GM12892 (cell line): ENCODE measurements at places on chromosomes 7 and 10.

DNA sequence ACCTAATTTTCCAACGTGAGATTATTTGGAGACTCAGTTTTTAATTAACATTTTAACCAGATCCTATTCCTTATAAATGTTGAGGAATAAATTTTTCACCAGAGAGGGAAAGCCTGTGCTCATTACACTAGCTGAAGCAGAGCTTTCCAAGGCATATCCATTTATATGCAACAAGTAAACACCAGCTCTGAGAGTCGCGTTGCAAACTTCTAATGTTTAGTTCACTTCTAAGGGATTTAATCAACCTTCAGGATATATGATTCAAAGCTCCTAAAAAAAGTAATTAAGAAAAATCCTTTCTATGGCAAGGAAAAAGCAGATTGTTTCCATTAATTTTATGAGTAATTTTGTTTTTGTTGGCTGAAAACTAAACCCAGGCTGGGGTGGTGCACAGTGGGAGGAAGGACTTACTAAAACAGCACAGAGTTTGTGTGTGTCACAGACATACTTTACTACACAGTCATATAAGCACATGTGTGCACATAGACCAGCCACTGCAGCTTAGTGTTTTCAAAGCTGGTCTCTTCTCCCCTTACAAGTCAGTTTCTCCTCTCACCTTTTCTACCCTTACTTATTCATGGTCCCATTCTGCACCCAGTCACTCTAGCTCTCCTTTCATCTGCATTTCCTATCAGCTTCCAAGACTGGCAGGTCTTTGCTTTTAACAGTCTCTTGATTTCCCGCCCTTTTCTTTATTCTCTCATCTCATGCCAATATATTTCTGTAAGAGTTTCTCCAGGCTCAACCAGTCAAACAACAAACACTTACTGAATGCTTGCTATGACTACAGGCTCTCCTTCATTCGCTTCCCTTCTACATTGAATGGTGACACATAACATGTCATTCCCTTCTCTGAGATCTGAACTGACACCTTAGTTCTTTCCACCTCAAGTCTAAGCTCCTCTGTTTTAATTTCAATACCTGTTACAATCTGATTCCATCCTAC is 81.1 kb upstream of the FZD1 start:
- no peak for DNase-seq

GRCh38 chr7:137342828-137343261 is 688 bp downstream of the PTN start:
- DNase-seq = no peak

DNA sequence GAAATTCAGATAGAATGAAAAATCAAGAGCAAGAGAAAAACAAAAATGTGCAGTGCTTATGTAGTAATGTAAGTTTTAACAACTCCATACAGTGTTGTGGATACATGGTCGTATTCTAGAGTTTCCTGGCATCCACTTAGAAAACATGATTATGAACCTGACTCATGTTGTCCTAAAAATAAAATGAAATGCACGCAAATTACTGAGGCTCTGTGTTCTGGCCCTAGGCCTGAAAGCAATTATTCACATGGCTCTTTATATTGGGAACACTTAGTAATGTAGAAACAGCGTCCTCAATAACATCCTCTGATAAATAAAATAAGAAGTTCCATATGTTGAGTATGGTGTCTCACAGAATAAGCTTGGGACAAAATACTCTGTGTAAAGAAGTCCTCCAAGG is 200.2 kb upstream of the SEMA3E start:
- no peak for DNase-seq

DNA sequence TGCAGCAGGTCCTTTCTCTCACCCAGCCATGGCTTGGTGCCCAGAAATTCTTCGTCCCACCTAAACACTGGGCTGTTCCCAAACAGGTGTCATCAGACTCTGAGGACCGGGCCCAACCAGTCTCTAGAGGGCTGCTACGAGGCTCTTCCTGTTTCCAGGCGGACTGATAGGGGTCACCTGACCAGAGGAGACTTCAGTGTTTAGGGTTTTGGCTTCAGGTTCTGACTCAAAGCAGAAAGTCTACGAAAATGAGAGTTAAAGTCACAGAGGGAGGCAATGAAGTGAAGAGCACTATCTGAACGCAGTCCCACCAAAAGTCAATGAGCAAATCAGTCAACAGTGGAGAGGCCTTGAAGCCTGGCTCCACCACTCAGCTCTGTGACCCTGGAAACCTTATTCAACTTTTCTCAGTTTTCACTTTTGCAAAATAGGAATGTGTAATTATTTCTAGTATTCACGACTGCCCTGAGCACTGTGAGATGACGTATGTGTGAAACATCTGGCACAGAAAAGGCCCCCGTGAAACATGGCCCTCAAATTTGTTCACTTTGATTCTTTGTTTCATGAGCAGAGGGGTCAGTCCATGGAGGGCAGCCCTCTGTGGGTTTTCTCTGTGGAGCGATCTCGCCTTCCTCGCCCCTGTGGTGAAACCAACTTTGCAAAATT is 189.9 kb upstream of the PDE1C start:
- peak; percentile 29 for DNase-seq

GRCh38 chr10:112948196-112948595 is 1.9 kb upstream of the TCF7L2 start:
- no peak for DNase-seq

- DNase-seq = no peak
Observed at GRCh38 chr7:155345490-155345889, 47.8 kb downstream of the INSIG1 start.

- no peak for DNase-seq
Observed at GRCh38 chr7:13742126-13742525, 247.3 kb downstream of the ETV1 start.

DNA sequence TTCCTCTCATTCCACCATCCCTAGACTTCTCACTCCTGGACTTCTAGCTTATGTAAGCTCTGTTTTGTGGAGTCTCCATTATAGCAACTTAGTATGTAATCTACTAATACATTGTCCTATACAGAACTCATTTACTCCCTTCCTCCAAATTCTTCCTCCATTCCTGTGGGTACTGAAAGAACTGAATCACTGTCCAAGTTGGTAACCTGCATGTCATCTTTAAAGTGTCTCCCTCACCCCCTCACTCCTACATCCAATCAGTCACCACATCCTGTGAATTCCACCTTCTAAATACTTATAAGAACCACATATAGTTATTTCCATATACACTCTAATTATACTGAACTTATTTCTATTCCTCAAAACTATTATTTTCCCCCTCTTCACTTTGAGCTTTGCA is 20.3 kb downstream of the AASS start:
- no peak for DNase-seq

DNA sequence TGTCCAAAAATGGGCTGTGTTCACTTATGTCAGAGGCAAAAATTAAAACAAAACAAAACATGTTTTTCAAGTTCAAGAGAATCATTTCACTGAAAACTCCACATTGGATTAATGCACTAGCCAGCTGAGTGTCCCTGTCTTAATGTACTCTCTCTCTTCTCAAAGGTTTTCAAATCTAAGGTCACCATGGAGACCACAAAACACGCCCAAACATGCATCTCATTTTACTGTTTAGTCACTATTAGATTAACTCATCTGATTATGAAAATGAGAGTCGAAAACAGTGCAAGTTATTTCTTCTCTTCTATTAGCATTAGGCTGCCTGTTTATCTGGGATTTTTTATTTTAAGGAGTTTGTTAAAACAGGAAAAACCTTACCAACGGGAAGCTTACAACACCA is 70.8 kb upstream of the ASAH2 start:
- DNase-seq = no peak

GRCh38 chr10:30387646-30388243 is 38.7 kb upstream of the MTPAP start:
- no peak for DNase-seq

DNA sequence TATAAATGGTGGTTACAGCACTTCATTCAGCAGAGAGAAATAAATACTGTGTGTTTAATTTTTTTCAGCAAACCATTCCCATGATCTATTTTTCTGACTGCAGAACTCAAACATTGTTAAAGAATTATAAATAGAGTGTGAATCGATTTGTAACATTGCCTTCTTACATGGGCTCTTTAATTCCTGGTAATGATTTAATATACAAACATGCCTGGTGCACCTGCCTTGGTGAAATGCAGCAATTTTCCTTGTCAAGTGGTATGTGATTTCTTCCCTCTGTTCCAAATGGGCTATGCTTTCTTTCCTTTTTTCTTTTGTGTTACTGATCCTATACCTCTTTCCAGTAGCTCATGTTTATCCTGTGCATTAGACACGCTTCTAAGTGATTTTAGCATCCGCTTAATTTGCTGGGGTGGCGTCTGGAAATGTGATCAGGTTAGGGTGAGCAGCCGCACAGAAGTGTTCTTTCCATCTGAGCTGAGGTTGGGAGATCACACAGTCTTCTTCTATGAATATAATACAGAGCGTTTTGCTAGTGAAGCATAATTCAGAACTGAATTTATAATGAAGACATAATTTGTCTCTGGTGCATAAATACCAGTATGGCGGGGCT is 94.3 kb upstream of the ITGB1 start:
- no peak for DNase-seq

DNA sequence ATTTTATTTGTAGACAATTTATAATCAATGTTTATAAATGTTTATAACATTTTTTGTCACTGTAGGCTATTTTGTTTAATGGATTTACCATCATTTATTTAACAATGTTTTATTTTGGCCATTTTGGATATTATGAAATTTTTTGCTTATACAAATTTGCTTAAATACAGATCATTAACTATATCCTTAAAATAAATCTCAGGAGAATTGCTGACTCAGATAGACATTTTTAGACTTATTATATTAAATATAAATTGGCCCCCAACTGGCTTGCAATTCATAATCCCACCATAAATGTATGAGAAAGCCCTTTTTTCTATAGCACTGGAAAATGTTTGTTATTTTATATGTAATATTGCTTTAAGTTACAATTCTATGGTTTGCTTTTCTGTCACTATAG is 3.8 kb upstream of the CLRN3 start:
- DNase-seq = no peak

DNA sequence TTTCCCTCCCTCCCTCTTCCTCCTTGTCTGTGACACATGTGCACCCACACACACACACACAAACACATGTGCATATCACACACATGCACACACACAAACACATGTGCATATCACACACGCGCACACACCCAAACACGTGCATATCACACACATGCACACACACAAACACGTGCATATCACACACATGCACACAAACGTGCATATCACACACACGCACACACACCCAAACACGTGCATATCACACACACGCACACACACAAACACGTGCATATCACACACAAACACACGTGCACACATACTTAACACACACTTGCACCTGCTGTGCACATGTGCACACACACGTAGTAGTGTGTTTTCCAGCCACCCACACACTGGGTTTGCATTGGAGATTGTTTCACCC is 29.4 kb upstream of the KNDC1 start:
- DNase-seq = no peak

DNA sequence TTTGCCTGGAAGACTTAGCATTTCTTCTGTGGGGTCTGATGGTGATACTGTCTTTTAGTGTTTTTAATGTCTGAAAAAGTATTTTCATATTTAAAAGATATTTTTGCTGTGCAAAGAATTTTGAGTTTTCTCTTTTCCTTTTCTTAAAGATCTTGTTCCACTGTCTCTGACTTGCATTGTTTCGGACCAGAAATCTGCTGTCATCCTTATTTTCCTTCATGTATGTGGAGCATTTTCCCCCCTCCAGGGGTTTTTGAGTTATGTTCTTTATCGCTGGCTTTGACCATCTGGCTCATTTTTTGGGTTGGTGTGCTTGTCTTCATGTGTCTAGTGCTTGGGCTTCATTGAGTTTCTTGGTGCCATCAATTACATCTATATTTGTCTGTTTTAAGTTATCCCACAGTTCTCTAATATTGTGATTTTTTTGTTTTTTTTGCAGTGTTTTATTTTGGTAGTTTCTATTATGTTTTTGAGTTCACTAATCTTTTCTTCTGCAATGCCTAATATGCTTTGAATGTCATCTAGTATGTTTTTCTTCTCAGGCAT is 119.9 kb downstream of the MGMT start:
- no peak for DNase-seq

DNA sequence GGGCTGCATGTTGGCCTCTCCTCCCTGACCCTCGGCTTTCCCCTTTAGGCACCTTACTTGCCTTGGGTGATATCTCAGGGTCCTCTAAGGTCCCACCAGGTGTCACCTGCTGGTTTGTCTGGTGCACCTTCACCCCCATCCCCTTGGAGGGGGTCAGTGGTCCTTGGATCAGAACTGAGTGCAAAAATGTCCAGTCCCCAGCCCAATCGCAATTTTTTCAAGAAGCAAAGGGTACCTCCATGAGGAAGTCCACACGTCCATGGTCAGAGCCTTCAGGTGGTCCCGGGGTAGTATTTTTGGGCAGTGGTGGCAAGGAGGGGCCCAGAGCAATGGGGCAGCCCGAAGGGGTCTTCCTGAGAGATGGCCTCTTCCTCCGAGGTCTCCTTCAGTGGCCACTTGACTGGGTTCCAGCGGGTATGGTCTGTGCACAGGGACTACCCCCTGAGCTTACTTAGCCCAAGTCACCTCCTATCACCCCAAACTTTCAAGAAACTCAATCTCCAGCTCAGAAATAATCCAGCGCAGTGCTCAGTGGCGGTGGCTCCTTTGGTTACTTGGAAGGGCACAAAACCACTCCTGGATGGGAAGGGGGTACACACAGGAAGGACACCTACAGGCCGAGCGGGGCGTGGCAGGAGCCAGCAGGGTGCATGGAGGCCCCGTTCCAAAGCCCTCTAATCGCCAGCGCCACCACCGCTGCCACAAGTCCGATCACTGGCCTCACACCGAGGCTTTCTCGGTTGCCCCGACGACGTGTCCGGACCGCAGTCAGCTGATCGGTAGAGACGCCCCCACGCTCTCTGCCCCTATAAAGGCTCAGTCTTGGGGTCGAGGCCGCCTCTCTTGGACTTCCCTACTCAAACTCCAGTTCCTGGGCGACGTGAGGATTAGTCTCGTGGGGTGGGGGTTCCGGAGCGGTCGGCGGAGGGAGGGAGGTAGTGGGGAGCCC is 4.5 kb downstream of the SAP25 start:
- DNase-seq = peak; percentile 47

GRCh38 chr7:91357379-91357778 is 93.1 kb downstream of the FZD1 start:
- no peak for DNase-seq

DNA sequence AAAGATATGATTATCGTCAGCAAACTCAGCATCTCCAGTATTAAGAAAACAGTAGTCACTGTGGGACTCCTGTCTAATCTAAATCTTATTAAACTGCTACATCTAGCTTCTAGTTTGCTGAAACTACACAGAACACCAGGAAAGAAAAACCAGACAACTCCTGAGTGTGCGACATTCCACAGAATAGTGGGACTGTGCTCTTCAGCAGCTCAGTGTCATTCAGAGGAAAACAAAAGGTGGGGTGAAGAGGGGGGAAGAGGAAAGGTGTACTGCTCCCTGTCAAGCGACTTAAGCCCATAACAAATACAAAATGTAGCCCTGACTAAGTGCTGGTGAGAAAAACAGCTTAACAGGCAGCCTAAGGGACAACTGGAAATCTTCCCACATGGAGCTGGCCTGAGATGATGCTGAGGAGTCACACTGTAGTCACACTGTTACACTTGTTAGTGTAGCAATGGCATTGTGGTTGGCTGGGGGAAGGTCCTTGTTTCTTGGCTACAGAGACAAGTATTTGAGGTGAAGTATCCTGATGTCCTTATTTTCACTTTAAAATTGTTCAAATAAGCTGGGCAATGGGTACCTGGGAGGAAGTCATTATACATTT is 135.5 kb downstream of the USP6NL start:
- DNase-seq = no peak
